OCI-LY7 (cell line): ENCODE measurements at places on chromosomes 5 and 9. TPM values are rescaled to one million over a fixed set of nuclear protein-coding genes. Genes with fewer than 3 reads are reported as not detected.

FGD3 gene
- 22.9 and 28.1 TPM in 2 replicates for total RNA-seq

OMD gene
- total RNA-seq: not detected in 2 replicates

PKD2L2 gene
- total RNA-seq: not detected in 2 replicates

SLC25A25 gene
- total RNA-seq: 17.6 and 20.2 TPM in 2 replicates

TTC23L gene
- 0.63 and 1.4 TPM in 2 replicates for total RNA-seq

SURF4 gene
- 87.5 and 92.3 TPM in 2 replicates for total RNA-seq

PCDHGA10 gene
- total RNA-seq: 3.4 and 3.9 TPM in 2 replicates

GMCL2 gene
- not detected in 2 replicates for total RNA-seq

PCDHB16 gene
- not detected in 2 replicates for total RNA-seq

GRXCR2 gene
- total RNA-seq: not detected in 2 replicates

SLC34A3 gene
- not detected in 2 replicates for total RNA-seq

P4HA2 gene
- total RNA-seq: 0.32 and 0.33 TPM in 2 replicates

CCDC192 gene
- total RNA-seq: not detected in 2 replicates

GTF2H2 gene
- 46.4 and 54.6 TPM in 2 replicates for total RNA-seq

PCA3 gene
- total RNA-seq: not detected in 2 replicates

GLRA1 gene
- not detected in 2 replicates for total RNA-seq

FBP2 gene
- not detected in 2 replicates for total RNA-seq

SCAI gene
- total RNA-seq: 21.5 and 25.4 TPM in 2 replicates

HAVCR1 gene
- not detected in 2 replicates for total RNA-seq

INSYN2B gene
- not detected in 2 replicates for total RNA-seq
